ENCODE measurements at places on chromosomes 3 and 15.

DNA sequence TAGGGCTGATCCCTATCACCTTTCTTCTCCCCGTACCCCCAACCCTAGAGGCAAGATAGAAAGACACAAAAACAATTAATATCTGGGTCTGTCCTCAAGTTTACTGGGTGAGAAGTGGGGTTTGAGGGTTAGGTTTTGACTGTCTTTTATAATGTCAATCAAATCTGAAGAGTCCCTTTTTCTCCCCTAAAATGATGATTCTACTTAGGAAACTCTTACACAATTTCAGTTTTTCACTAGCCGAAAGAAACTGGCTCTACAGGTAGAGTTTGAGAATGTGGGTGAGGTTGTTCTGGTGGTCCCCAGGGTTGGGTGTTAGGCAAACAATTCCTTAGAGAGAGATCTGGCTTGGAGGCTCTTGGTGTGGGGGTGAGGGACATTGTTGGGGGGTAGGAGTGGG is 189.9 kb downstream of the TCF12 start:
- no peak for DNase-seq

DNA sequence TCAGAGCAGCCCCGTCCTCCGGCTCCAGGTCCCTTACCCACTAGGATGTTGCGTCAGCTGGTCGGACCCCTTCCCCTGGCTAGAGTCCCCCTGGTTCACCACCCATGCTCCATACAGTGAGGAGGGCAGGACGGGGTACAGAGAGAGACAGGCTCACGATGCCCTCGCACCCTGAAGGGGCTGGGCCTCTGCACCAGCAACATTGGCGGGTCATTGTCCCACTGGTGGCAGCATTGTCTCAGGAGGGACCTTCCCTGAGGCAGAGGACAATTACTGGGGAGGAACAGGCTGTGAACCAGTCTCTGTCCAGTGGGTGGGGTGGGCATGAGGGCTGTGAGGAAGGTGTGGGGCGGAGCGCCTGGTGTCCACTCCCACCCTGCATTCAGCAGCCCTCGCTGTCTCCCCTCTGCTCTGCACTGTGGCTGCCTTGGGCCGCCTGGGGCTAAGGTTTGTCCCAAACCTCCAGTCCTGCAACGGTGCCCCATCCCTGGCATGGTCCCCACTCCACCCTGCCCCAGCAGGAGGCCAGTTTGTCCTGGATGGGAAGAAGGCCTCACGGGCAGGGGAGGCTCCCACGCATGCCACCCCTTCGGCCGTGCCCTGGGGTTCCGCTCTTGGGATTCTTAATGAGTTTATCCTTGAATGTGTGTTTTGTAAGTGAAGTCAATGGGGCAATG is 48.0 kb upstream of the KLF13 start:
- peak; percentile 6 for DNase-seq

- DNase-seq = no peak
Measured at GRCh38 chr15:41546851-41547786, 3.1 kb upstream of the RPAP1 start.

DNA sequence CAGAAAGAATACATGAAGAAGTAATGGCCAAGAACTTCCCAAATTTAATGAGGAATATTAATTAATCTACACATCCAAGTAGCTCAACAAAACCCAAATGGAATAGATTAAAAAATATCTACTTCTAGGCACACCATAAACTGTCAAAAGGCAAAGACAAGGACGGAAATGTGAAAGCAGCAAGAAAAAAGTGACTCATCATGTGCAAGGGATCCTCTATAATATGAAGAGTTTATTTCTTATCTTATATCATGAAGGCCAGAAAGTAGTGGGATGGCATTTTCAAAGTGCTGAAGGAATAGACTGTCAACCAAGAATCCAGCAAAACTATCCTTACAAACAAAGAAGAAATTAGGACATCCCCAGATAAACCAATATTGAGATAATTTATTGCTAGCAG is 73.9 kb upstream of the PRICKLE2 start:
- DNase-seq = no peak

DNA sequence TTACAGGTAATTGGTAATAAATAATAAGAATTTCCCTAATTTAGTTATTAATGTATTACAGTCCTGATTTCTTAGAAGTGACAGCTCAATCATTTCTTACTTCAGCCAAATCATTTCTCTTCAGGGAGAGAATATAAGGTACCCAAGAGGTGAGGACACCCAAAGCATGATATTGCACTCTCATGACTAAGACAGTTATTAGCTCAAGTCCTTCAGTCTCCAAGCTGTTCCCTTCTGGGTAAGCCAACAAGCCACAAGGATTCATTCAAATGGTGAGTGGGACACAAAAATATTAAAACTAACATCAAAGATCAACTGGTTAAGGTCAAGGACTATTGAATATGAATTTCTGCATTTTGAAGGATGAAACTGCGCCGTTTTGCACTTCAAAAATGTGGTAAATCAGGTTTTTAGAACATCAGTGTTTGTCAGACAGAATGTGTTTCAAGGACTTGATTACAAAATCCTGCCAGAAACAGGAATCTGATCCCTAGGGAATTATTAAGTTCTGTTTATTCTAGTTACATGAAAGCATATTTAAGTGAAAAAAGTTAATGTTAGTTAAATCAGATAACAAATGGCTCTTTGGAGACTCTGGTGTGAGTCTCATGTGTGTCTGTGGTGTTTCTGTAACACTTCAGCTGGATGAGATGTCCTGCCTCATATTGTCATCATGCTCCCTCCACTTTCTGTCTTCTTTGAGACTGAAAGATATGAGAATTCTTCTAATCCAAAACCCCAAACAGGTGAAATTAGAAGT is 101.7 kb upstream of the COL8A1 start:
- no peak for DNase-seq

DNA sequence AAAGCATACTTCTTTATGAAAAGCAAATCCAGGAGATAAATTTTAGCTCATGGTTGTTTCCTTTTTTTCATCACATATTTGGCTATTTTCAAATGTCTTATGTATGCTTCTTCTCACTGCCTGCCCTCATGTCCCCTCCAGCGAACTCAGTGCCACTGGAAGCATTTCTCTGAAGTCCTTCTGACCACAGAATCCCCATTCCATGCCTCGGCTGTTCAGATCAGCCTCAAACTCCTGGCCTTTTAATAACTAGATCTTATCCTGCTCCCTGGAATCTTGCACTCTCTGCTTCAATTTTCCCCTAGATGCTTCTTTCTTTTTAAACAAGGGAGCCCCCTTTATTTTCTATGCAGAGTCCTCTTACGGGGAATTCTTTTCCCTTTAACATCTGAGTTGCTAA is 10.1 kb downstream of the ETV5 start:
- no peak for DNase-seq
